ENCODE measurements at places on chromosomes 4 and X.

- H3K4me3 ChIP-seq = no peak overlapping the region
- H3K36me3 ChIP-seq = no peaks in the 10 kb centered on the region
- H3K27me3 ChIP-seq = no peaks in the 10 kb centered on the region
These were observed 50.6 kb downstream of the PCDH7 start for GRCh38 chr4:30770812-30771211.

DNA sequence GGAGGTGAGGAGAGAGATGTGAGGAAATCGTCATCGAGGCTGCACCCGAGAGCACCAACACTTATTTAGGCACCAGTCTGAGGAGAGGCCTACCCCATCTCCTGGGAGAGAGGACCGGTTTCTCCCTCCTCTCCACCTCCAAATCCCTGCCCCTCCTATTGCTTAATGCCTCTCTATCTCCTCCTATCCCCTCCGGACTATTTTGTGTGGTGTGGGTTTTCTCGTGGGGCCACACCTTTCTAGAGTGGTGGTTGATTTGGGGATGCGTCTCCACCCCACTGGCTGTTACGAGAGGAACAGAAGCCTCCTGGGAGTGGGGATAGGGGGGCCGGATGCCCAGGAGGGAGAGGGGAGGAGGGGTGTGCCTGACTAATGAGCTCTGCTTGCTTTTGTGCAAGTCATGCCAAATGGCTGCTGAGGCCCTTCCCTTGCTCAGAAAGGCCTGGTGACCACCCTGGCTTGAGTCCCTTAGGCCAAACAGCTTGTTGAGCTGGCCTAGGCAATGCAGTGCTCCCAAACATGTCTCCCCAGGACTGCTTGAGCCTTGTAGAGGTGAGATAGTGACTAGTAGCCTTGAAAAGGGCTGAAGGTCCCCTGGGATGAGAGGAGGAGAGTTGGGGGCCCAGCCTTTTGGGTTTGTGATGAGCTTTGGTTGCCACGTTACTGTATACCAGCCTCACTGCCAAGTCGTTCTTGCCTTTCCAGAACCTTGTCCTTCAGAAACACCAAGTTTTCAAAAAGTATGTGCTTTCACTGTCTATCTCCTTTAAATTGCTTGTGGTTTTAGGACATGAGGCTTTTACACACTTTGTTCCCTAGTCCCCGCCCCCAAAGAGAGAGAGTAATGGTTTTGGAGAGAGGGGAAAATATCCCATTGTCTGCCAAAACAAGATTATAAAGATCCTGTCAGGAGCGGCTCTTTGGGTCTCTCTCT, 1.2 kb downstream of the MSN start:
- H3K4me3 ChIP-seq = peak overlapping the region; percentile 80
- H3K4me1 ChIP-seq = peaks cover 6% of the 10 kb centered on the region
- no peaks in the 10 kb centered on the region for H3K36me3 ChIP-seq
- peak overlapping the region; percentile 95 for H3K27ac ChIP-seq

DNA sequence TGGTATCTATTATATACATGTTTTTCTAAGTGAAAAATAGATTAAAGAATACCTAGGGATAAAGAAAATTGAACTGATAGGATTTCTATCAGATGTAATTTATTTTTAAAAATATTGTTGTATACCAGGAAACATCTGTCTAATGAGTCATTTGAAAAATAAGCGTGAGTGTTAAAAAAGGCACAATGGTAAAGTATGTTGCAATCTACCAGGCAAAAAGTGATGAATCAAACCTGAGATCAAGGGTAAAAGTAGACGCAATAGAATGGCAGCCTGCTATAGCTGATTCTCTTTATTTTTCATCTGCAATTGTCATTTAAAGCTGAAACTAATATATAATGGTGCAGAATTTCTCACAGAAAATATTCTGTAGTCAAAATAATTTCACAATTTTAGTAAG, 1119.6 kb downstream of the PCDH18 start:
- H3K36me3 ChIP-seq = no peaks in the 10 kb centered on the region
- H3K4me3 ChIP-seq = no peak overlapping the region
- H3K27me3 ChIP-seq = no peaks in the 10 kb centered on the region
- DNase-seq = peak; percentile 52
- H3K27ac ChIP-seq = no peak overlapping the region
- no peaks in the 10 kb centered on the region for H3K4me1 ChIP-seq

DNA sequence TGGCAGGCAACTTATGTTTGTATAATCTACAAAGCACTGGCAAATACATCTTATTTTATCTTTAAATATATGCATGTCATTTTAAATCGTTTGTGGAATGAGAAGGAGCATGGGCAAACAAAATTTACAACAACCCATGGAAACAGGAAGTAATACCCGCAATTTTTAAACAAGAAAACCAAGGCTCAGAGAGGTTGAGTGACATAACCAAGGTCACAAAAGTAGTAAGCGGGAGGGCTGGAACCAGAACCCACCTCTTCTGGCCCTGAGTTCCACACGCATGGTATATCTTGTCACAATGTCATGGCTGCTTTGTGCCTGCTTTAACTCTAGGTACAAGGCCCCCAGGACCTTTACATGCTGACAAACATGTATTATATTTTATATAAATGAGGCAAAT, 52.9 kb downstream of the SLC7A11 start:
- no peak overlapping the region for H3K27ac ChIP-seq
- H3K4me3 ChIP-seq = no peak overlapping the region
- DNase-seq = no peak

DNA sequence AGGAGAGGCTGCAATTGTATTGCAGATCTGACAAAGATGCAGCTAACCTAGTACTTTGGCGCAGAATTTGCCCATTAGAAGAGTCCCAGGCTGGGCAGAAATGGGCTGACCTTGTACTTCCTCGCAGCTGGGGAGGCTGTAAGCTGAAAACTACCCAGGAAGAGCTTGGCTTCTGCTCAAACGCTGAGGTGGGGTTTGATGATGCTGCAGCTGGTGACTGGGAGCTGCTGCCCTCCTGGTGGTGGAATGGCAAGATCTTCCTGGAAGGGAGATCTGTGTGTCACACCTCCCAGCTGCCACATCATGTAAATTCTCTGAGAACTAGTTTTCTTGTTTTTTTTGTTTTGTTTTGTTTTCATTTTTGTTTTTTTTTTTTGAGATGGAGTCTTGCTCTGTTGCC, 17.4 kb downstream of the CCNG2 start:
- H3K36me3 ChIP-seq = peaks cover 2% of the 10 kb centered on the region
- no peak overlapping the region for H3K4me3 ChIP-seq
- H3K27me3 ChIP-seq = peaks cover 26% of the 10 kb centered on the region
- H3K27ac ChIP-seq = no peak overlapping the region
- H3K4me1 ChIP-seq = peaks cover 10% of the 10 kb centered on the region
- DNase-seq = peak; percentile 40
